Keratinocyte (primary cell): ENCODE measurements at places on chromosomes 6 and 20. TPM values are rescaled to one million over a fixed set of nuclear protein-coding genes. Genes with fewer than 3 reads are reported as not detected.

GRCh38 chr6:71346334-71346694 is 57.7 kb downstream of the OGFRL1 start:
- no peaks in the 10 kb centered on the region for H3K27me3 ChIP-seq
- DNase-seq = no peak
- H3K36me3 ChIP-seq = peaks cover 4% of the 10 kb centered on the region
- no peak overlapping the region for H3K4me3 ChIP-seq

Gene RIPPLY2
- 0.37 to 0.76 TPM (median 0.60 TPM) in 3 replicates for polyA plus RNA-seq

DNA sequence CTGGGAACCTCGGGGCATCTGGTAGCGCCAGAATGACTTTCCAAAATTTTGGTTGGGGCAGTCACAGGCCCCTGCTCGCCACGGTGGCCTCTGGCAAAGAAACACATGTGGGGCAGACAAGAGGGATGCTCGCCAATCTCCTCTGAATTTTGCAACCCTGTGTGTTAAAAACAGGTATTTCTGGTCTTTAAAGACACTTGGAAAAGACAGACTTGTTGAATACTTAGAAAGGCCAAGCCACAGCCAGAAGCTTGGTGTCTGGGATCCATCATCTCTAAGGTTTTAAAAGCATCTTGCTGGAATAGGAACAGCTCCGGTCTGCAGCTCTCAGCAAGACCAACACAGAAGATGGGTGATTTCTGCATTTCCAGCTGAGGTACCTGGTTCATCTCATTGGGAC is 31.2 kb downstream of the HLA-E start:
- no peaks in the 10 kb centered on the region for H3K27me3 ChIP-seq
- H3K4me1 ChIP-seq = peaks cover 22% of the 10 kb centered on the region
- DNase-seq = no peak
- no peak overlapping the region for H3K4me3 ChIP-seq
- no peaks in the 10 kb centered on the region for H3K36me3 ChIP-seq

Gene LST1
- 0.18 TPM in 1 of 3 replicates, not detected in the others for polyA plus RNA-seq

DNA sequence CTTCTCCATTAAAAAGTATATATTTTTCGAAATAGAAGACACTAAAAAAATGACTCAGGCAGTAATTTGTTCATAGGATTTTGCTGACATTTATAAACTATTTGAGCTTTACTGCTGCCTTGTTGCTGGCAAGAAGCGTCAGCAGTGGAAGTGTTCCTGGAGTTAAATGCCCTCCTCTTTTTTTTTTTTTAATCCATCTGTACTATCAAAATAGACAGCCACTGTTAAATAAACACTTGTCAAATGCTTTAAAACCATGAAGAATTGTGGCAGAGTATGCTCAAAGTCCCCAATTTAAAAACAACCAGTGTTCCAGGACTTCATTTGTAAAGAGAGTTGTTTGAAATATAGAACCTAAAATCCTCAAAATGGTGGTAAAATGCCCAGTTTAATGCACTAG is 253.8 kb downstream of the NKAIN2 start:
- no peak overlapping the region for H3K27ac ChIP-seq
- no peaks in the 10 kb centered on the region for H3K4me1 ChIP-seq
- H3K36me3 ChIP-seq = no peaks in the 10 kb centered on the region

DNA sequence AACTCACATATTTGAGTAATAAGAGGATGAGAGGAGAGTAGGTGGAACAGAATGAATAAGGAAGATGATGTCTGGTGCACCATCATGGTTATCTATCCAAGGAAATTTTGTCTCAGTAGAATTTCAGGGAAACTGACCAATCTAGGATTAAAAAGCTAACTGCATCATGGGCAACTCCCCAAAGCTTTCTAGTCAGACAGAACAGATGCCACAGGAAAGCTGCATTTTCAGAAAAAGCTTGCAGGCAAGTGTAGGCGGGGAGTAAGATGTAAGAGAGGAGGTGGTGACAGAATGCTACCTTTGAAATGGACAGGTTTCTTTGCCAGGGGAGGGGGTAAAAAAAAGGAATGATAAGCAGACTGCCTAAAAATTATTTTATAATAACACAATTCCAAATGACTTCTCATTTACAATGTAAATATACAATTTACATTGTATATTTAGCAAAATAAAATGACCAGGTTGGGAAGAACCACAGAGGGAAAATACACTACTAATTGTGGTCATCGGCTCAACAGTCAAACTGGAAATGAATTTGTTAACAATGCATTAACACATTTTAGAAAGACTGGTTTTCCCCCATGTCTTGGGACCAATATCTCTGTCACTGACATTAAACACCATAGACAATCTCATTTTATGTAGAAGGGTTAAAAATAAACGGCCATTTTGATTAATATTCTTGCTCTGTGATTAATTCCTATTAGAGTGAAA is 15.1 kb downstream of the NHSL1 start:
- DNase-seq = no peak
- H3K27ac ChIP-seq = no peak overlapping the region
- H3K27me3 ChIP-seq = no peaks in the 10 kb centered on the region
- H3K36me3 ChIP-seq = peaks cover 4% of the 10 kb centered on the region

Gene TSPO2
- polyA plus RNA-seq = not detected in 3 replicates

GRCh38 chr20:35116258-35116657 is 23.7 kb upstream of the TRPC4AP start:
- no peak for DNase-seq
- H3K27me3 ChIP-seq = no peaks in the 10 kb centered on the region
- peaks cover 12% of the 10 kb centered on the region for H3K36me3 ChIP-seq
- H3K4me1 ChIP-seq = peaks cover 5% of the 10 kb centered on the region

Gene C6orf118
- not detected in 3 replicates for polyA plus RNA-seq

DNA sequence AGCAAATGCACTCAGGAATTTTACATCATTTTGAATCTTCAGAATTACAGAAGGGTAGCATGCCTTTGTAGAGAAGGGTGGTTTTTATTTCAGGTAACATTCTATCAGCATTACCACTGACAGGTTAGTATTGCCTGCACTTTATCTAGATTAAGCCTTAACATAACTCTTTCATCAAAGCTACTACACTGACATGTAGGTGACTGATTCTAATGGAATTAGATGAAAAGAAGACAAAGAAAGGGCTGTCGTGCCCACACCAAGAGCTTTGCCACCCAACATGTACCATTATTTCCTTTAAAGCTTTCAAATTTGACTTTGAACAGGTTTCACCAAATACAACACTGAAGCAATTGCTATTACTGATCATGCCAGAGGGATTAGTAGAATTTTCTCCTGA is 551.9 kb downstream of the EYS start:
- H3K4me3 ChIP-seq = no peak overlapping the region
- H3K27me3 ChIP-seq = no peaks in the 10 kb centered on the region
- no peak for DNase-seq
- no peak overlapping the region for H3K27ac ChIP-seq
- H3K36me3 ChIP-seq = no peaks in the 10 kb centered on the region

DNA sequence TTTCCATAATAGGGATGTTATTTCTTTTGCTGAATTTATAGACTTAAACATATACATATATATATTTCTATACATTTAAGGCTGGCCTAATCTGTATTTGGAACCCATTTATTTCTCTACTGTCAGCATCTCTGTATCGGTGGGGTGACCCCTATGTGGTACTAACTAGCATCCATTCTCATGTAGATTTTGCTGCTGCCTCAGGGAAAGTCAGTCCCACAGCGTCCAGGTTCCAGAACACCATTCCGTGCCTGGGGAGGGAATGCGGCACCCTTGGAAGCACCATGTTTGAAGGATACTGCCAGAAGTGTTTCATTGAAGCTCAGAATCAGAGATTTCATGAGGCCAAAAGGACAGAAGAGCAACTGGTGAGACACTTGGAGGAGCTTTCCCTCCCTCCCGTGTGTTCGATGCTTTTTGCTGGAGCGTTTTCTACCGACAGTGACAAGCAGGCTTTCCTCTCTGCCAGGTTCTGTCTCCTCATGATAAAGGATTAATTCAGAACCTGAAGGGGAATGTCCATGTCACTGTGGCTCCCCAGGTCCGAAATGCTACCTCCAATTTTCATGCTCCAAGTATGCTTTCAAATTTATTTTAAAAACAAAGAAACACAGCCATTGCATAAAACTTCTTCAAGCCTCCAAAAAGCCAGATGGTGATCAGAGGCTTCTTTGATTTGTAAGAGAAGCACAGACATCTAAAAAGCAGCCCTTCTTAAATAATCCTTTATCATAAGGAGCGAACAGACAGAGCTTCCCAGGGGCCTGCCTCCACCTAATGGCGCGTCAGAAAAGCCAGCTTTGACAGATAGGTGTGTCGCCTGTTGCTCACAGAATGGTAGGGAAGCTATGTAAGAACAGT is 13.1 kb downstream of the TNFAIP3 start:
- DNase-seq = no peak
- no peaks in the 10 kb centered on the region for H3K4me1 ChIP-seq
- H3K27me3 ChIP-seq = no peaks in the 10 kb centered on the region
- peaks cover 46% of the 10 kb centered on the region for H3K36me3 ChIP-seq
- H3K4me3 ChIP-seq = no peak overlapping the region
- H3K27ac ChIP-seq = no peak overlapping the region

Gene FBXO9
- polyA plus RNA-seq = 51.5 to 71.8 TPM (median 52.1 TPM) in 3 replicates

GRCh38 chr20:32496811-32497533 is 88.2 kb downstream of the NOL4L start:
- H3K27me3 ChIP-seq = peaks cover 5% of the 10 kb centered on the region
- H3K4me1 ChIP-seq = no peaks in the 10 kb centered on the region
- no peak overlapping the region for H3K27ac ChIP-seq
- no peaks in the 10 kb centered on the region for H3K36me3 ChIP-seq
- no peak overlapping the region for H3K4me3 ChIP-seq
- DNase-seq = no peak

DNA sequence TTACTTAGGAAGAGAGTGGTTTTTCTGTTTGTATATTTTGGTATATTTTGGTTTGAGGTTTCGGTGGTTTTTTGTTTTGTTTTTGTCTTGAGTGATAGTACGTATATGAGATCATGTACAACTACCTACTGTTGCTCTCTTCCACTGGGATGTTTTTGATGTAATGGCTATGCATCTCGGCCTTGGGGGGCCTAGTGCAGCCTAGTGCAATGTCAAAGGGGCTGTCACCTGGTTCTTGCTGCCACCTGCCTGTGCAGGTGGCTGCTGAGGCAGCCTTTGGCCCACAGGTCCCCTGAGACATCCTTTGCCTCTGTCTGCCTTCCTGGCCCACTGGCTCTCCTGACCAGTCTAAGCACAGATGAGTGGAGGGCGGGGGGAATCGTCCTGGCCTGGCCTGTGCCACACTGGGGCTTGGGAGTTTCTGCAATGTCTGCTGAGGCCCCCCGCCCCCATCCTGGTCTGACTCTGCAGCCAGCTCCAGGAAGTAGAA is 546.6 kb downstream of the CD83 start:
- no peak for DNase-seq
- no peak overlapping the region for H3K4me3 ChIP-seq
- no peaks in the 10 kb centered on the region for H3K36me3 ChIP-seq
- H3K27me3 ChIP-seq = no peaks in the 10 kb centered on the region

Gene LSM2
- 34.4 to 84.1 TPM (median 46.5 TPM) in 3 replicates for polyA plus RNA-seq

GRCh38 chr6:117128052-117128451 is 137.3 kb upstream of the VGLL2 start:
- H3K36me3 ChIP-seq = no peaks in the 10 kb centered on the region
- DNase-seq = no peak
- H3K4me3 ChIP-seq = no peak overlapping the region
- no peak overlapping the region for H3K27ac ChIP-seq
- H3K27me3 ChIP-seq = no peaks in the 10 kb centered on the region
- no peaks in the 10 kb centered on the region for H3K4me1 ChIP-seq

GRCh38 chr6:117451671-117452070 is 25.9 kb upstream of the ROS1 start:
- H3K27ac ChIP-seq = no peak overlapping the region
- DNase-seq = no peak
- H3K4me3 ChIP-seq = no peak overlapping the region
- H3K27me3 ChIP-seq = no peaks in the 10 kb centered on the region

DNA sequence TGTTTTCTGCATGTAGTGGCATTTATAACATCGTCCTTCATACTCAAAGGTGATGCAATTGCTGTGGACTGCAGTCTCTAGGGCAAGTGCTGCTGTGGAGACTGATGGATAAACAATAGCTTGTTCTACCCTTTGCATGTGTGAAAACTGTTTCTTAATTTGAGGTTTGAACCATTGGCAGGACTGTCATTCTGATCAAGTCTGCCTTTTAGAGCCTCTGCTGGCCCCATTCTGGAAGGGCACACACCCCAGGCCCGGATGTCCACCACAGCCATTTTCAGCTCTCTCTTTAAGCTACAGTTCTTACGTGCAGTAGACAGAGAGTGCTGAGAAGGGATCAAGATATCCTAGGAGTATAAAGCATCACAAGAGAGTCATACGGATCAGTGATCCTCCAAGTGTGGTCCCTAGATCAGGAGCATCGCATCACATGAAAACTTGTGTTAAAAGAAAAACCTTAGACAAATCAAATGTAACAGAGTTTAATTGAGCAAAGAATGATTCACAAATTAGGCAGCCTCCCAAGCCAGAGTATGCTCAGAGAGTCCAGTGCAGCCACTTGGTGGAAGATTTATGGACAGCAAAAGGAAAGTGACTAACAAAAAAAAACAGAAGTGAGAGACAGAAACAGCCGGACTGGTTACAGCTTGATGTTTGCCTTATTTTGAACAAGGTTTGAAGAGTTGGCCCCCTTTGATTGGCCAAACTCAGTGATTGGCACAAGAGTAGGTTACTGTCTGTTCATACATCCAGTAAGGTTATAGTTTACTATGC is 52.0 kb downstream of the FRK start:
- H3K27ac ChIP-seq = no peak overlapping the region
- no peaks in the 10 kb centered on the region for H3K27me3 ChIP-seq
- H3K36me3 ChIP-seq = no peaks in the 10 kb centered on the region
- DNase-seq = no peak
- H3K4me1 ChIP-seq = peaks cover 27% of the 10 kb centered on the region

GRCh38 chr20:38843346-38843745 is 37.8 kb downstream of the PPP1R16B start:
- no peak overlapping the region for H3K27ac ChIP-seq
- no peaks in the 10 kb centered on the region for H3K36me3 ChIP-seq
- H3K27me3 ChIP-seq = no peaks in the 10 kb centered on the region
- DNase-seq = no peak
- no peaks in the 10 kb centered on the region for H3K4me1 ChIP-seq
